ENCODE measurements at places on chromosomes 7 and 10.

GRCh38 chr7:78413568-78413967 is 615.0 kb downstream of the PHTF2 start:
- DNase-seq = no peak

GRCh38 chr10:93826355-93826754 is 67.4 kb upstream of the SLC35G1 start:
- no peak for DNase-seq

DNA sequence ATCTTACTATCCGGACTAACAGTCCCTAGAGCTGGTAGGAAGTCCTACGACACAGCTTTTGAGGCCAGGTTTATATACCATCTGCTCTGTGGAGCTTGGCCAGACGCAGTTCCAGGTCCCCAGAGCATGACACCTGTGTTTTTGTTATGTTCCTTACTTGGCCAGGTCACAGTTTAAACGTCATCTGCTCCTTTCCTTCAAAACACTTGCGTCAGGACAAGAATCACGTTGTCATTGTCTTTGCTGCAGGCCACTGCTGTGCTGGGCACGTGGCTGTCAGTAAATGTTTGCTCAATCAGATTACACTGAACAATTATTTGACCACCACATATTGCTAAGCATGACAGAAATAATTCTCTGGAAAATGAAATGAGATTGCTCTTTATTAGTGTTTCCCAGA is 23.9 kb downstream of the SLC18A2 start:
- no peak for DNase-seq

- no peak for DNase-seq
Observed at GRCh38 chr7:69749994-69750393, 151.7 kb downstream of the AUTS2 start.

GRCh38 chr7:114921631-114922025 is 266 bp upstream of the MDFIC start:
- DNase-seq = no peak

DNA sequence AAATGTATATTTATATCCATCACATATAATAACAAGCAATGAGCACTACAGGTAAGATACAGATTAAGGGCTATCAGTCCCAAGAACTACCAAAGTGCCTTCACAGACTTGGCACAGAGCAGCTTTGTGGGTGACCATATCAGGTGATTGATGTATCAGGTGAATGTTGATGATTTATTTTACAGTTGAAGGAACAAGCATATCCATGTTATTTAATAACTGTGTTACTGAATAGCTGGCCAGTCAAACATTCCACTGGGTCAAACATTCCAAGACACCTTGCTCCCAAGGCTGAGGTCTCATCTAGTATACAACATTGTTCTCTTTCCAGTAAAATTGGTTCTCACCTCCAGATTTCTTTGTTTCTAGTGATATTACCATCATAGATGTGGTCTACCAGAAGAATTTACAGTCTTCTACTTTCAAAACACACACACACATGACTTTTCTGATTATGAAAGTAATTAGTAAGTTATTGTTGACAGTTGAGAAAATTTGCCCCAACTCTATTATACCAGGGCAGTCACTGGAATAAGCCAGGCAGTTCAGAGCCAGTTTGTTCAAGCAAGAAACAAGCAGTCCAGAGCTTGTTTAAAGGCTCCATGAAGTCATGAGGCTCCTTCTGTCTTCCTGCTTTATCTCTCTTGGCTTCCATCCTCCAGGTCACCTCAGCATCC is 68.2 kb downstream of the ELAPOR2 start:
- DNase-seq = no peak

- DNase-seq = no peak
Observed at GRCh38 chr7:823649-824048, 8.6 kb upstream of the SUN1 start.

DNA sequence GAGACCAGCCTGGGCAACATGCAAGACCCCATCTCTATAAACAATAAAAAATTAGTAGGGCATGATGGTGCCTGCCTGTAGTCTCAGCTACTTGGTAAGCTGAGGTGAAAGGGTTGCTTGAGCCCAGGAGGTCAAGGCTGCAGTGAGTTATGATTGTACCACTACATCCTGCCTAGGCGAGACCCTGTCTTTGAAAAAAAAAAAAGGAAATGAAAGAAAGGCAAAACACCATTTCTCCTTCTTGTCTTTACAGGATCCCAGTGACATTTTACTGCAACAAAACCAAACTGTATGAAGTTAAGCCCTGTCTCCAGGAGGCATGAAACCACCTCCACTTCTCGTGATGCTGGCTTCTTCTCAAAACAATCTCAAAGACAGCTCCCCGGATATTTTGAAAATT is 29.9 kb upstream of the PBLD start:
- no peak for DNase-seq

GRCh38 chr10:69360485-69361302 is 56.0 kb downstream of the TACR2 start:
- DNase-seq = peak; percentile 77

DNA sequence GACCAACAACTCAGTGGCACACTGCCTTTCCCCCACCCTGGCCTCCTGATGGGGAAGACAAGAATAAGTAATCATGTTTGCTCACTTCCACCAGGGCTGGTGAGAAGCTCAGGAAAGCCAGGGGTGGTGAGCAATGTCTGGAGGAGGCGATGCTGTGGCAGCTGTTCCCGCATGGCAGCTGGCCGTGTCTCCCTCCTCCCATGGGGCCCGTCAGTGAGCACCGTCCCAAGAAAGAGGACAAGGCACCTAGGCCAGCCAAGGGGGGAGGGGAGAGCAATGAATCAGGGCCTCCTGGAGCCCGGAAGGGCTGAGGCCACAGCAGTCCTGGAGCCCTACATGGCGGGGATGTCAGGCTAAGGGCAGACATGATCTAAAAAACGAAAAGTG is 69.2 kb upstream of the INSIG1 start:
- no peak for DNase-seq

DNA sequence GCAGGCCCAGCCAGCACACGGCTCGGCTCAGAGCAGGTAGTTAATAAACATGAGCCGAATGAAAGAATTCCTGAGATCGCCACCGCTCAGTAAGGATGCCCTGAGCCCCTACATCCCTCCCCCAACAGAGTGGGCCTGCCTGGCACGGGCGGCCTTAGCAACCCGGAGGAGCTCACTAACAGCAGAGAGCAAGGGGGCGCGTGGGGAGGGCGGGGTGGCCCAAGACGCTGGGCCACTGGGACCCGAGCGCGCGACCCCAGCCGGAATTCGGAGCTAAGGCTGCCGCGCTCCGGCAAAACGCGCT is 403 bp upstream of the ENO4 start:
- no peak for DNase-seq

DNA sequence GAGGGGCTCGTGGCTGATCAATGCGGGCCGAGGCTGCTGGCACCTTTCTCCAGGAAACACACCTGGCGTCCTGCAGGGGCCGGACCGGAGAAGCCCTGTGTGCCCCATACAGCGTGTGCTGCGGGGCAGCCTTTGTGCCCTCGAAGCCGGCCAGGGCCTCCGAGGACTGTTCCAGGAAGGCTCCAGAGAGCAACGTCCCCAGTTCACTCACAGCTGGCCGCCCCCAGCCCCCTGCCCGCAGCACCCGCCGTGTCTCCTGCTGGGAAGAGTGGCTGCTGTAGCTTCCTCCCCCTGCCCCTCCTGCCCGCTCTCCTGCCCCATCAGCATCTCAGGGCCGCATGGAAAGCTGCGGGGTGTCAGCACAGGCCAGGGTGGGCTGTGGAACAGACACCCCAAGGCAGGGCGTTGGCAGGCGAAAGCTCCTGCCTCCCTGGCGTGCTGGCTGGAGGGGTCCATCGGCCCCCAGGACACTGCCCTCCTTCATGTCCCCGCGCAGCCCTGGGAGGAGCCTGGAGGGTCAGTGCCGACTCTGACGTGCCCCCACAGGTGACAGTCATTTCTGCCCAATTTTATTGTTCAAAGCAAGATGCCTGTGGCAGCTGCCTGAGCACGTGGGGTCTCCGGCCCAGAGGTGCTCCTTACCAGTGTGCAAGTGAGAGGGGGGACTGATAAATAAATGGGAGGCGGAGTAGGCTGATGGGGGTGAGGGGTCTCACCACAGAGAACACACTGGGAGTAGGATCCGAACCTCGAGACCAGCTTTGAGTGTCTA is 95.8 kb upstream of the DIP2C start:
- no peak for DNase-seq

- no peak for DNase-seq
Observed at GRCh38 chr10:5147981-5148677, 36.8 kb downstream of the AKR1C8 start.

- no peak for DNase-seq
Observed at GRCh38 chr10:103802637-103803353, 52.6 kb downstream of the SH3PXD2A start.

GRCh38 chr7:11427686-11428273 is 404.2 kb downstream of the THSD7A start:
- no peak for DNase-seq

GRCh38 chr7:131322861-131323260 is 4.8 kb upstream of the MKLN1 start:
- DNase-seq = no peak

All from right forelimb (tissue), 1 donor.